ENCODE measurements at places on chromosomes 2 and 18.

GRCh38 chr18:48361801-48362200, 47.4 kb downstream of the ZBTB7C start:
- DNase-seq = no peak

- DNase-seq = no peak
Measured at GRCh38 chr2:150532879-150533278, 45.4 kb upstream of the RND3 start.

GRCh38 chr2:217356142-217356541, 496.3 kb upstream of the TNP1 start:
- no peak for DNase-seq

- no peak for DNase-seq
Measured at GRCh38 chr18:44548291-44549221, 132.1 kb upstream of the SETBP1 start.

- no peak for DNase-seq
Measured at GRCh38 chr2:219478916-219479315, 19.8 kb upstream of the GMPPA start.

Data from T1000 (cell line).